ENCODE measurements at places on chromosomes 5 and 9.
A peak's percentile ranks its signal among the peaks of the same experiment; 100 is the strongest.

DNA sequence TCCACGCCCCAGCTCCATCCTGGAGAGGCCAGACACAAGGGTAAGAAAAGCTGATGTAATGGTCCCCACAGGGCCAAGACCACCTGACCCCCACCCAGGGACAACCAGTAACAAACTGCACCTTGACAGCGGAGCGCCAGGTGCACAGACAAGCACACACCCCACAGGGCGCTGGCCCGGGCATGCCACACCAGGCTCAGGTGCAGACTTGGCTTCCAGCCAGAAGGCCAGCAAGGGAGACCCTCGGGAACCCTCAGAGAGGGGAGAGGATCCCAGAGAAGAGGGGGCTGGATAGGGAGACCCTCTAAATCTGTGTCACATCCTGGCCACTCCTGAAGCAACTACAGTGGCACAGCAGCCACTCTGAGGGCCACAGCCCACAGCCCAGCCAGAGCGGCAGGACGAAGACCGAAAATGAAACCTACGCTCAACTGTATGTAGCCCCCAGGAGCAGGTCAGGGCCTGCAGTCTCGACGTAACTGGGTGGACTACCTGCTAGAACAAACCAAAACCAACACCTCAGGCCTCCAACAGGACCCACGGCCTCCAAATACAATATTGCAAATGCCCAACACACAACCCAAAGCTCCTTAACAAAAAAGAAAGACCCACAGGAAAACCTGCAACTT lies 18.5 kb downstream of the CAMSAP1 start:
- DNase-seq = no peak

DNA sequence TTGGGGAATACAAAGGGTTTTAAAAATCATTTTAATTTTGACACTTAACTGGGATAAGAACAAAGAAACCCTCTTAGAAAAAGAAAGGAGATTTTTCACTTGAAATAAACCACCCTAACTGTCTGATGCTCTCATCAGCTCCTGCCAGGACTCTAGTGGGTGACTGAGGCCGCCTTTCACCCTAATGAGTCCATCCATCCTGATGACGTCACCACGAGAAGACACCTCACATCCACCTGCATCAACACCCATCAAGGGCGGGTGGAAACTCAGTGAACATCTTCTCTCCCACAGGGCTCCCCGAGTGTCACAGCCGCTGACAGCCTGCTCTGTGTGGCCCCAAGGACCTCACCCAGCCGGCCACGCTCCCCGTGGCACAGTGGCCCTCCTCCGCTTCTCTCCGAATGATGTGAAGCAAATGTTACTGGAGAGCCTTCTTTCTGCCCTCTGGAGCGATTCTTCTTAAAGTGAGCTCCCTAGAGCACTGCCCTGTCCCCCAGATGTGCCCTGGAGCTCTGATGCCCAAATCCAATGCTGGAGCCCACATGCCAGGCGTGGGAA lies 584.3 kb upstream of the ADAMTS16 start:
- no peak for DNase-seq

- DNase-seq = peak; percentile 75
Measured at GRCh38 chr5:102306121-102306520, 10.0 kb upstream of the SLCO4C1 start.

- DNase-seq = no peak
Measured at GRCh38 chr5:104952876-104953275, 1390.3 kb upstream of the NUDT12 start.

- no peak for DNase-seq
Measured at GRCh38 chr5:16976625-16977008, 40.5 kb upstream of the MYO10 start.

DNA sequence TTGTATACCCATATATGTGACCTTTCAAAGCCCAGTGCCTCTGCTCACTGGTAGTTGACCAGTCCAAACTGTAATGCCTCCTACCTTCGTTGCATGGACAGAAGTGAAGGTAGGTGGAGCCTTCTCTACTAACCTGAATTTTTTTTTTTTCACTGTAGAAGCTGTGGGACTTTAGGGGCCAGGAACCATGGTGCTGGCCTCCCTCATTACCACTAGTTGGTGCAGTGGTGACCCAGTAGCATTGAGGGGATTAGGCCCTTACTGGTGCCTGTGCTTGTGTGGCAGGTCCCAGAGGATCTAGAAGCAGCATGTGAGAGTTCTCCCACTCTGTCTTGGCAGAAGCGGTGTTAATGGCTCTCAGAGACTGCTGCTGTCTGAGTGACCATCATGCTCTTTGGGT lies 2.3 kb downstream of the RALGPS1 start:
- DNase-seq = peak; percentile 15

DNA sequence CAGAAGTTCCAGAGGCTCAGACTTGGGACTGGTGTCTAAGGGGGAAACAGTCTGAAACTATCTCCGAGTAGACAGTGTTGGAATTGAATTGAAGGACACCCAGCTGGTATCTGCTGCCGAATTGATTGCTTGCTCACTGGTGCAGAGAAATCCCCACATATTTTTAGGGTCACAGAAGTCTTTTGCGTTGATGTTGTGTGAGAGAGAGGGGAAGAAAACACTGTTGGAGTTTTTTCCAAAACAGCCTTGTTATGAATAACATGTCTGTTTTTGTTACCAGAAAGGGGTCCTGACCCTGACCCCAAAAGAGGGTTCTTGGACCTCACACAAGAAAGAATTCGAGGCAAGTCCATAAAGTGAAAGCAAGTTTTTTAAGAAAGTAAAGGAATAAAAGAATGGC lies 81.3 kb downstream of the ALDH7A1 start:
- no peak for DNase-seq

GRCh38 chr5:168295574-168296201 lies 4.2 kb downstream of the WWC1 start:
- DNase-seq = peak; percentile 71

GRCh38 chr9:136703276-136703860 lies 9.0 kb upstream of the DIPK1B start:
- no peak for DNase-seq

- DNase-seq = peak; percentile 64
Measured at GRCh38 chr9:137150617-137151457, 11.9 kb downstream of the GRIN1 start.

DNA sequence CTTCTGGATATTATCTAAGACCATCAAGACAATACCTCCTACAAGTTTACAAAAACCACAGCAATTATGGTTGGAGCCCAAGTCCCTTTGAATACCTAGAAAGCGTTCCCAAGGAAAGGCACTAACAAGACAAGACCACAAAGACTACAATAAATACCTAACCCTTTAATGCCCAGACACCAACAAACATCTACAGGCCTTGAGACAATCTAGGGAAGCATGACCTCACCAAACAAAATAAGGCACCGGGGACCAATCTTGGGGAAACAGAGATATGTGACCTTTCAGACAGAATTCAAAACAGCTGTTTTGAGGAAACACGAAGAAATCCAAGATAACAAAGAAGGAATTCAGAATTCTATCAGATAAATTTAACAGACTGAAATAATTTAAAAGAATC lies 37.8 kb downstream of the OXCT1 start:
- no peak for DNase-seq

GRCh38 chr5:65077653-65078052 lies 308.9 kb downstream of the CWC27 start:
- no peak for DNase-seq

DNA sequence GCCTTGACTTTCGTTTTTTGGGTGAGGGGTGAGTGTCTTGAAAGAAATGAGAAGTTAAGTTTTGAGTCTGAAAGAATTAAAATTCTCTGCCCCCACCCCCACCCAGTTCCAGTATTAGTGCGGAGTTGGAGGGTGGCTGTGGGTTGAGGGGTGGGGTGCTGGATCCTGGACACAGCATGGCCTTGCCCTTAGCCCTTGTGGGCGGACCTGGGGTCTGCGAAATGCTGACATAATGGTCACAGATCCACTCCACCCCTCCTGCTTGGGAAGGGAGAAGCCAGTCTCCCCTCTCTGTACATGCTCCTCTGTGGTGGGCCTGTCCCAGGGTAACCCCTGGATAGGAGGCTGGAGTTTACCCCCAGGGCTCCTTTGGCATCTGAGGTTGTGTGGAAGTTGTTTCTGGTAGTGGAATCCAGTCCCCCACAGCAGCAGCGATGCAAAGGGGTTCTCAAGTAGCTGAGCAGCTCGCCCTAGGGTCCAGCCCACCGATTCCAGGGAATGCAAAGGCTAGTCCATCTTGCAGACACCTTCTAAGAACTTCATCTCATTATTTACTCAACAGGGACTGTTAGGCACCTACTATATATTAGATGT lies 42.8 kb upstream of the TCF7 start:
- DNase-seq = no peak

DNA sequence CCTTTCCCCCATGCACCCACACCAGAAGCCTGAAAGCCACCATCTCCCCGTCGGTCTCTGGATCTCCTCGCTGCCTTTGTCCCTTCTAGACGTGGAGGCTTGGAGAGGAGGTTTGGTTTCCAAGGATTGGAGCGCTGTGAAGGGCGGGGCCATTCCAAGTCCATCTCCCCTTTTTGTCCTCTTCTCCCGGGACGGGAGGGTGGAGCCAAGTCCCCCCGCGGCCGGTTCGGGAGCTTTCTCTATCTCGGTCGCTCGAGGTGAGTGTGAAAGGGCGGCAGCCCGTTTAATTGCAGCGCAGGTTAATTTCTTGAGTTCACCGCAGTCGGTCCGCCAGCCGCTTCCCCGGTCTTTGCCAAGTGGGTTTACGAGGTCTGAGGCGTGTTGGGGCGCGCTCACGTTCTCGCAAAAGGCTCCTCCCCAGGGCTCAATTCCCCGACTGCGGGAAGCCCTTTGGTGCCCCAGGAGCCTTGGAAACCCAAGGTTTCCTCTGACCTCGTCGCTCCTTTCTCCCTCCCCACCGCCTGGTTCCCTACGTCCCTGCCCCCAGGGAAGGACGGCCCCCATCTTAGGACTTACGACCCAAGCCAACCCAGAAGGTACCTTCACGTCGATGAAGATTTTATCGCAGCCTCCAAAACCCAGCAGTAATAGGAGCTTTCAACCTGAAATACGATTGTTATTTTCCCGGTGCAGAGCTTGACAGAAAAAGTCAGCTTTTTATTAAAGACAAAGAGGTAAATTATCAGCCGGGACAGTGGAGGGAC lies 2.8 kb upstream of the ZNF462 start:
- peak; percentile 66 for DNase-seq

DNA sequence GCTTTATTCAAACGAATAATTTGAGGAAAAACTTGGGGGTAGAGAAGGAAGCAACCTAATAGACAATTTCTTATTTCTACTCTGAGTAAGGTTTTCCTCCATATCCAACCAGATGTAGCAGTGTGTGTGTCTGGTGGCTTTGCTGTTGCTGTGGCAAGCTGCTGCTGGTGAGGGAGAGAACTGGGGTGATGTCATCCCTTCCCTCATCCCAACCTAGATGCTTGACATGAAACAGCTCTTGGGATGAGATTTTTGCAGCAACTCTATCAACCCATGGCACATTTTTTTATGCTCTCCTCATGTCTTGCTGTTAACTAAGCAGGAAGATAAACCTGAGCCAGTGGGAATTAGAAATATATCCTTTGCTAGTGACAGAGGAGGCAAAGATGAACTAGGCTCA lies 135.8 kb downstream of the PCSK1 start:
- peak; percentile 61 for DNase-seq

- DNase-seq = no peak
Measured at GRCh38 chr5:119343766-119344165, 12.1 kb upstream of the TNFAIP8 start.

GRCh38 chr5:1511651-1512540 lies 11.9 kb downstream of the LPCAT1 start:
- peak; percentile 80 for DNase-seq

- DNase-seq = peak; percentile 64
Measured at GRCh38 chr9:100222674-100223073, 123.6 kb downstream of the INVS start.

- DNase-seq = no peak
Measured at GRCh38 chr5:77644371-77645157, 6.1 kb upstream of the OTP start.

DNA sequence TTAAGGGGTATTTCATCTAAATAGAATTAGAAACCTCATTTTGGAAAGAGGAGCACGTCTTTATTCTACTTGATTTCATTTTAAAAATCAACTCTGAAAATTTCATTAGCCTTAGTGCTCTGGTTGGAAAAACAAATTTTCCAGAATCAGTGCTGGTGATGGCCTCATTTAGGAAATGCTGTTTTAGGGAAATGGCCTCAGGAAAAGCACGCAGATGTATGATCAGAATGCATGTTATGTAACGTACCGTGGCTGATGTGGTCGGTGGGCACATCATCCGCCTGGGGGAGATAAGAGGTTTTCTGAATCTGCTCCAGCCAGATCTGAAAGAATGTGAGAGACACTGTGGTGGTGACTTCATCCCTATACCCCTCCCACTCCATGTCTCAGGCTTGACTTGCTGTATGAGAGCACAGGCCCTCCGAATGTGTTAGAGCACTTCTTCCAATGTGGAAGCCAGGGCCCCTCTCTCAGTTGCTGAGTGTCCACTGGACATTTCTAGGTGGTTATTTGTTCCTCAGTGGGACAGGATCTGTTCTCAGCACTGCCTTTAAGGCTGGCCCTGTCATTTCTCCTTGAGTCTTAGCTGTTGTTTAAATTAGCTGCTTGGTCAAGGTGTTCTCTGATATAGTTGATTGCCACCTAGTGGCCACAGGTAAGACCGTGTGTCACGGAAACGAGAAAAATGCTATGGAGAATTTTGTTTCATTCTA lies 96.5 kb downstream of the ARHGAP26 start:
- DNase-seq = peak; percentile 79

DNA sequence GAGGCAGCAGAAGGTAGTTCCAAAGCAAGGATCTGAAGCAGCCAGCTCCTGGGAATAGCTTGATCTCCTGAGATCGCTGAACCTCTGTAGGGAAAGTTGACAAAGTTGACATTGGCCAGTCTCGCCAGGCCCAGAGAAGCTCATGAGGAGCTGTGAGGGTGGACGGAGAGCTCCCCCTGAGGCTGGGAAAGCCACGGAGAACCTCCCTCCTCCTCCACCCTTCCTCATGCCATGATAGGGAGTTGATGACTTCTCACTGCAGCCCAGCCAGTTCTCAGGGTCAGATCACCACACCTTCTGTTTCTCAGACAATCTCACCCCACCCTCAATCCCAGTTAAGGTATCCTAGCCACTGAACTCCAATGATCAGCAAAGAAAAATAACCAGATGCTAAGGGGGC lies 30.4 kb upstream of the KCNV2 start:
- no peak for DNase-seq

GRCh38 chr5:158942217-158942616 lies 157.5 kb downstream of the EBF1 start:
- DNase-seq = no peak

DNA sequence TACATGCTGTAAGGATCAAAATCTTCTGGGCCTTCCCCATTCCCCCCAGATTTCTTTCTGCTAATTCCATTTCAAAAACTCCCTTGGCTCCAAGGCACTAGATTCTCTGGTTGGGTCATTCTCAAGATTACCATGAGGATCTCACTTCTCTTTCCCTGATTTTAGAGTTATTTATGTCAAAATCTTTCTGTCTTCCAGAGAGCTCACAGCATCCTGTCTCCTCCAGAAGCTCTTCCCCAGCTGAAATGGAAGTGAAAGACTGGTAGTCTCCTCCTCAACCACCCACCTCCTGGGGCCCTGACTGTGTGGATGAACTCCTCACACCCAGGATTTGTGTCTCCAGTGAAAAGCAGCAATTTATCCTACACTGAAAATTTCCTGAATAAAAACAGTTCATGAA lies 11.9 kb upstream of the ZNF366 start:
- DNase-seq = no peak

GRCh38 chr5:179269781-179270543 lies 75.3 kb downstream of the ADAMTS2 start:
- peak; percentile 85 for DNase-seq

- peak; percentile 26 for DNase-seq
Measured at GRCh38 chr5:173829826-173830225, 58.3 kb upstream of the CPEB4 start.

Data from ELR (cell line).